ENCODE measurements at places on chromosomes 2 and 18.

GRCh38 chr2:164722616-164723338 is 101.5 kb upstream of the GRB14 start:
- DNase-seq, result peak; percentile 64

DNA sequence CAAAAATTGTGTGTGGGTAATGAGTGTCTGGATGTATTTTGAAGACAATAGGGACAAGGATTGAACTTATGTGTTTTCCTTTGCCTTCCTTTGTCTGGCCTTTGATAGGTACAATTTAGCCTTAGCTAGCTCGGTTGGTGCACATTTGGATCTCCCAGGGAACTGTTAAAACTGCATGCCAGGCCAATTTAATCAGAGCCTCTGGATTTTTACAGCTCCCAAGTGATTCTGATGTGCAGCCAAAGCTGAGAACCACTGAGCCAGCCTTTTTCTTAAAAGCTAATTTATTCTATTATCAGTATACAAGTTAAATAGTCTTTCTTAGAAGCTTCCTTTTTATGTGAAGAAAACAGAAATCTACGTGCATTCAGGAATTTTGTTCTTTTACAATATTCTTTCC is 25.0 kb downstream of the PLEK start:
- DNase-seq, result no peak

GRCh38 chr2:63058921-63059792 is 8.5 kb downstream of the OTX1 start:
- DNase-seq, result peak; percentile 37

DNA sequence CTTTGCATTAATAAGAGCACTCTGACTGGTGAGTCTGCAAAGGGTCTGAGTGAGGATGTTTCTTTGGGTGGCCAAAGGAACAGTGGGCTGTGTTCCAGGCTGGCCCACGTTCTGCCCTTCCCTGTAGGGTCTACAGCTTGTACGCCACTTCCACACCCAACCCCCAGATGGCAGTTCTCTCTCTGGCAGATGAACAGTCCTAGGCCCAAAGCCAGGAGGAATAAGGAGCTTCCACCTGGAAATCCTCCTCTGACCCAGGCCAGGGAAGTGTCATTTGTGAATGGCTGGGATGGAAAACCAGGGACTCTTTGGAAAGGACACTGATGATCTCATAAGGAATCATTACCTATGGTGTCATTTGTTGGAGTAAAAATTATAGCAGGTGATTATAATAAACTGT is 6.6 kb downstream of the OTOF start:
- no peak for DNase-seq

- DNase-seq, result no peak
Observed at GRCh38 chr2:100785626-100786296, 34.2 kb upstream of the NPAS2 start.

DNA sequence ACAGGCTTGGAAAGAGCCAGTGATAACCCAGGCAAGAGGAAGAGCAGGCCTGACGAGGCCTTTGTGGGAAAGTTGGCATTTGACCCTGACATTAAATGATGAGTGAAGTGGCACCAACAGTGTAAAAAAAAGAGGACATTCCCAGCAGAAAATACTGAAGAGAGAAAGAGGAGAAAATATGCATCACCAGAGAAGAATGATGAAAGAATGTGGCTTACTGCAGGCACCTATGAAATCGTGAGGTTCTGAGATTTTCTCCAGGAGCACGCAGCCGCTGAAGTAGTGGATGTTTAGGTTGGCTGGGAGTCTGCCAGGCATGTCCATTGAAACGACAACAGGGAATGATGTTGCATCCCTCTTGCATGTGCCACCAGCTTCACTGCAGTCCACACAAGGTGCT is 13.8 kb downstream of the EHD3 start:
- DNase-seq, result no peak

- peak; percentile 94 for DNase-seq
Observed at GRCh38 chr18:70659036-70659925, 370.4 kb downstream of the SOCS6 start.

- DNase-seq, result no peak
Observed at GRCh38 chr2:95310651-95311050, 13.5 kb downstream of the KCNIP3 start.

DNA sequence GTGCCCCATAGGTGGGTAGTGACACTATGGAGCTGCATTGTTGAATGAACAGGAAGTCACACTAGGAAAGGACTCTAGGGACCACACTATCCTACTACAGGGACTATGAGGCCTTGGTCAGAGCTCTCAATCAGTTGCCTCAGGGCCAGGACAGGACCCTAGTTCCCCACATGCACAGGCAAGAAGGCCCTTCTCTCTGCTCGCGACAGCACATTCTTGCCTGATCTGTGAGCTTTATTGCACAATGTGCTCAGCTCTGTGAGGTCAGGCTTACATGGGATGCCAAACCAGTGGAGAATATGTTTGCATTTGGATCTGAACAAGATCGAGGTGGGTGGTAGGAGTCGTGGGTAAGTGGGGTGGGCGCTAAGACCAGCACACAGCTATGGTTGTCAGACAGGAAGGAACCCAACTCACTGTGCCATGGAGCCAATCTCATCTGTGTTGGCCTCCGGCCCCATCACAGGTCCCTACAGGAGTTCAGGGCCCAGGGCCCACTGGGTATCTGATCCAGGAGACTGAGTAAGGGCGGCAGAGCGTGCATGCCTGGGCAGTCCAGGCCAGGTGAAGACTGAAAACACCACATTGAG is 8.0 kb downstream of the PCARE start:
- peak; percentile 17 for DNase-seq

DNA sequence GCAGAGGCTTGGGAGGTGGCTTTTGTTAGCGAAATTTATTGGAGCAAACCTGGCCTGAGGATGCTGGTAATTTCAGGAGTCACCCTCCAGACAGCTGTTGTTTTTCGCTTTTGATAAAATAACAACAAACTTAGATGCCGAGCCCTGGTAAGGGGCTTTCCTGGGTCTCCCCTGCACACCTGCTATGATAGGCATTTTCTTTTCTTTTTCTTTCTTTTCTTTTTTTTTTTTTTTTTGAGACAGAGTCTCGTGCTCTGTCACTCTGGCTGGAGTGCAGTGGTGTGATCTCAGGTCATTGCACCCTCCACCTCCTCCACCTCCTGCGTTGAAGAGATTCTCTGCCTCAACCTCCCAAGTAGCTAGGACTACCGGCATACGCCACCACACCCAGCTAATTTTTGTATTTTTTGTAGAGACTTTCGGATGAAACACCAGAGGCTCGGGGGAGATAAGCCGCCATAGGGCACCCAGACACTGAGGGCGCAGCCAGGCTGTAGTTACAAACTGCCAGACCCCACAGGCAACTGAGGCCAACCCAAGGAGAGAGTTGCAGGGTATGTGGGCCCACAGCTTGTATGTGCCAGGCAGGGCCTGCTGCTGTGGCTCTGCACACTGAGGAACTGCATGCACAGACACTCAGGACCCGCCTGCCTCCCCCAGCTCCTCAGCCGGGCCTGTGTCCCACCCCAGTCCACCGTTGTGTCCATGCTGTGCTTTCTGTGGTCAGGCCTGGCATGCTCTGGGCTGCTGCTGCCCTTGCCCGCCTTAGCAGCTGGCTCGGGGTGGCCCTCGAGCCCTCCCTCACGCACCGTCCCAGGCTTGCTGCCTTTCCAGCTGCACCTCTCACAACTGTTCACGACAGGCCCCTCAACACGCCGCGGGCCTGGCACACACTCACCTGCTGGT is 3.9 kb downstream of the GYPC start:
- peak; percentile 78 for DNase-seq

DNA sequence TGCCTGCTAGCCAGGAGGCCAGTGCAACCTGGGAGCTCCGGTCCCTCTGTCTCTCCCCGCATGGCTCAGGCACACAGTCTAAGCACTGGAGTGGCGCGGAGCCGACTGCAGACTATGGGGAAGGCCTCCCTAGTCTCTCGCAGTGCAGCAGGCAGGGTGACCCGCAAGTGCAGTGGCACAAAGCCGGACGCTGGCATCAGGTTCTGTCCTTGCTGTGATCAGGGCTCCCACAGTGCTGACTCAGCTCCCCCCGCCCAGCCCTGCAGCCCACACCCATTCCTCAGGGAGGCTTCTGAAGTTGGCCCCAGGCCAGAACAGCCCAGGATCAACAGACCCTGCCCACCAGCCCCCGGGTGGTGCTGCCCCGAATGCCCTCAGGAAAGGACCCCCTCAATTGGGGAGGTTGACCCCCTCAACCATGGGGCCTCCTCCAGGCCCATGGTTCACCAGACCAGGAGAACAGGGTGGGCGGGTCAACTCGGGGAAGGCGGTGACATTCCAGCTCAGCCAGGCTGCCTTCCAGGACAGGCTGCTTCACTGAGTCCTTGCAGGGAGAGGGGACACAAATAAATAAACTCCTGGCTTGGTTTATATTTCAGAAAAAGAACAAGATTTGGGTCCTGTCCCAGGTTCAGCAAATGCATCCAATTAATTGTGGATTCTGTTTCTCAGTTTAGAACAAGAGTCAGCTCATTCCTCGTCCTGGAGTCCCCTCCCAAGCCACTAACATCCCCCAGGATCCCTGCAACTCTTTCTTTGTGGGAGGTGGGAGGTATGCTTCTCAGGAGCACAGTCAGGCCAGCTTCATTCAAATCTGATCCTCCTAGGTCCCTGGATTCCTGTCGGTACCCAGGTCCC is 12.2 kb downstream of the BIN1 start:
- DNase-seq, result no peak

DNA sequence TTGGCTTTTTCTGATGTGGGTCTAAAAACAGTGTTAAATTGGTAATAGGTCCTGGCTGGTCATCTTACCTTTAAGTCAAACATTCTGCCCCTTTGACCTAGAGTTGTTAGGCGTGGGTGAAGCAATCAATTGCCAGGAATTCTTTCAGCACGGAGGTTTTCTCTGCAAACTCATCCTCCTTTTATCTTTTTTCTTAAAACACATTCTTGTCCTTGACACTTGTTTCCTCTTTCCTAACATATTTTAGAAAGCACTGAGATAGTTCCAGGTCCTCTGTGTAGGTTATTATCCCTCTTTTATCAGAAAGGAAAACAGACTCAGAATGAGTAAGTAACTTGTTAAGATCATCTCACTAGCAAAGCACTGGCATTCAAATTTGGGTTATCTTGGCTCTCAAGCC is 18.6 kb upstream of the AP1S3 start:
- no peak for DNase-seq

- DNase-seq, result no peak
Observed at GRCh38 chr2:96869281-96869821, 529 bp downstream of the SEMA4C start.

GRCh38 chr2:168315331-168316072 is 68.1 kb upstream of the STK39 start:
- no peak for DNase-seq

GRCh38 chr18:54247511-54248175 is 21.7 kb upstream of the POLI start:
- no peak for DNase-seq

DNA sequence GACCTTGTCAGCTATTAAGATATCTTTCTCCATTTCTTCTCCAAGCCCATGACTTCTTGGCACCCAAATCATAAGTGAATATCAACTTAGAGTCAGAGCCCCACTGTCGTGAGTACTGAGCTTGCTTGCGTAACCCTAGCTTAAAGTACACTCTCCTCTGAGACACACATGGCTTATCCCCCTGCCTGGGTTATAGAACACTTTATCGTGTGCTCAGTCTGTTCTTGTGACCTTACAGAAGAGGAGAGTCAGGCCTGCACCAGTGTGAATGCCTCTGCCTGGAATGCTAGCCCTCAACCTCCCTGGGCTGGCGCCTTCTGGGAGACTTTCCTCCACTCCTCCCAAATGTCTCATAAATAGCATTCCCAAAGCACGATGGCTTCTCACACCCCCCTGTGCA is 79.3 kb downstream of the CEP192 start:
- no peak for DNase-seq

- peak; percentile 46 for DNase-seq
Observed at GRCh38 chr2:46615986-46616485, 136.7 kb downstream of the TMEM247 start.

- no peak for DNase-seq
Observed at GRCh38 chr2:210862283-210863065, 306.1 kb downstream of the CPS1 start.

DNA sequence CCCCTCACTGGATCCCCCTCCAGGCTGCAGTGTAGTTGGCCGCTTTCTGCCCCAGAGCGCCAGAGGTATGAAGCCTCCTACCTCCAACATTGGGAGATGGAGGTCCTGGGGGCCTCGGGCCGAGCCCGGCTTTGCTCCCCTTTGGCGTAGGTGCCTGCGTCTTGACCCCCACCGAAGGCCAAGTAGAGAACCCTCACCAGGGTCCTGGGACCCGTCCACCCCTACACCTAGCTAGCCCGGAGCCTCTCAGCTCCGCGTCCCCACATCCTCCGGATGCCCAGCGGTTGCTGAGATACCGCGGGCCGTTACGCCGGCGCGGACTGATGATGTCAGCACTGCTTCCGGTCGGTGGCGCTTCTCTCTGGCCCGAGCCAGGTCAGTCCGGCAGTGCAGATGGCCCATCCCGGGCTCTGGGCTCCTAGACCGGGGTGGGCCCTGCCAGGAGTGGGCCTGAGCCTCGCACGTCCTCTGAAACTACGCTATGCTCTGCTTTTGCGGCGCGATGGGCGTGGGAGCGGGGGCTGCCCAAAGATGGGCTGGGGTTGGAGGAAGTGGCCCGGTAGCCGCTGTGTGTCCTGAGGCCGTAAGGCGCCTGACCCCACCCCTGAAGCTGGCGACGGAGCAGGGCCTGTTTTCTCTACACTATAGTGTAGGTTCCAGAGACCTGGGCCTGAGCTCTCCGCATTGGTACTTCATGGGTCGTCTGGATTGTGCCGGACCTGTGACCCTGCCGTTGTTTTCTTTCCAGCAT is at the start of the genes GLB1L and STK16:
Gene GLB1L (minus strand): TSS at position 297 of the 751 bp plus-strand sequence. CDS start 1,871 bp downstream, outside the sequence.
Gene STK16 (plus strand): TSS at position 332 of the 751 bp plus-strand sequence. CDS start 521 bp downstream, outside the sequence.
- DNase-seq, result peak; percentile 95

DNA sequence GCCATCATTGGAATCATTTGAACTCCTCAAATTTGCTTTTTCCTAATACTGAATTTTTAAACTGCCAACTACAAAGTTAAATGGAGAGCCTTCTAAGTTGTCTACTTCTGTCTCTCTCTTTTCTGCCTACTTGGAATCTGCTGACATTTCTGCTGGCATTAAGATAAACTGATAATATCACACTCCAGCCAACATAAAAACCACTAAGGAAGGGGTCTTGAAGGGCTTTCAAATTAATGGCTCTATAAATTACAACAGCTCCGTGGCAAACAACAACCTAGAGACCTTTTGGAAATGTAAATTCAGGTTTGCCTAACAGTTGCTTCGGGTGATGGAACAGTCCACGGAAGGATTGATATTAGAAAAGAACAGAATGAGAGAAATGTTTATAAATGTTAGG is 12.1 kb downstream of the ALPP start:
- DNase-seq, result peak; percentile 22

GRCh38 chr18:63603355-63603754 is 16.2 kb downstream of the SERPINB13 start:
- no peak for DNase-seq

All from hematopoietic multipotent progenitor cell treated with erythropoietin and hydrocortisone succinate and interleukin-3 and kit ligand, for 4 days (in vitro differentiated cells).